Caki2 (cell line): ENCODE measurements at places on chromosomes 16 and 17. TPM values are rescaled to one million over a fixed set of nuclear protein-coding genes. Genes with fewer than 3 reads are reported as not detected.

- no peak for DNase-seq
Measured at GRCh38 chr17:11636771-11637170, 38.5 kb downstream of the DNAH9 start.

The SYT17 gene
- total RNA-seq: 9.9 and 15.1 TPM in 2 replicates

DNA sequence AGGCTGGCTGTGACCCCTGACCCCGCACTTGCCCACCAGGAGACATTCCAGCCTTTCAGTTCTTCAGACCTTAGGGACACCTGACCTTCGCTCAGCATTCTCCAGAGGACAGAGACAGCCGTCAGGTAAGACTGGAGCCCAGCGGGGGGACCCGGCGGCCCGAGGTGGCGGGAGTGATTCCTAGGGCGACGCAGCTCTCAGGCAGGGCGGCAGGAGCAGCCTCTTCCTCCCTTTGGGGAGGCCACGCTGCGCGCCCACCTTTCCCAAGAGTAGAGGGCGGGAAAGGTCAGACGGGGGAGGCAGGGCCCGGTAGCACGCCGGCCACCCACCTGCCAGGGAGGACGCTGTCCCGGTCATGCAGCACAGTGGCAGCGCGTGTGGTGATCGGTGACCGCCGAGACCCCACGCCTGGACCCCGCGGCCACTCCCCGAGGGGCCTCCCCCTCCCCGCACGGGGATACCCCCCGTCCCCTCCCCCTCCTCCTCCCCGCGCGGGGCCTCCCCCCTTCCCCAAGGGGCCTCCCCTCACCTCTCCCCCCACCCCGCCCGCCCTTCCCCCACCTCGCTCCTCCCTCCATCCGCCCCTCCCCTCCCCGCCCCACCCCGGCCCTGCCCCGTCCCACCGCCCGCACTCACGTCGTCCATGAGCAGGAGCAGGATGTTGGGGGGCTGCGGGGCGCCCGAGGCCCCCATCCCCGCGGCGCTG lies 472 bp downstream of the GALNS start:
- no peak for DNase-seq

DNA sequence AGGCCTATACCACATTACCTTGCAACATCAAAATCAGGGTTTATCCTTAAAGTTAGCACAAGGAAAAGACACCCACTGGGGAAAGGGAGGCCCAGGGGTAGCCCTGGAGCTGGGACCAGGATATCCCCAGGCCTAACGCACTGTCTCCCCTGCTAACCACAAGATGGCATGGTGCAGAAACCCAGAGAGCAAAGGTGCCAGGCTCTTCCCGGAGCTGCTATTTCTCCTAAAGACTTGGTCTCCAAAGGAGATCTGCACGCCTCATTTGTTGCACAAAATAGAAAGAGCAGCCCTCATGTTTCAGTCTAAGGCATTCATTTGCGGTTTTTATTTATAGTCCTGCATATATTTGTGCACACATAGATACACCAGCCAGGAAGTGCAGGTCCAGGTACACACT lies 408.6 kb downstream of the SOX9 start:
- peak; percentile 22 for DNase-seq

GRCh38 chr17:29212681-29213121 lies 32.5 kb upstream of the MYO18A start:
- DNase-seq: no peak

DNA sequence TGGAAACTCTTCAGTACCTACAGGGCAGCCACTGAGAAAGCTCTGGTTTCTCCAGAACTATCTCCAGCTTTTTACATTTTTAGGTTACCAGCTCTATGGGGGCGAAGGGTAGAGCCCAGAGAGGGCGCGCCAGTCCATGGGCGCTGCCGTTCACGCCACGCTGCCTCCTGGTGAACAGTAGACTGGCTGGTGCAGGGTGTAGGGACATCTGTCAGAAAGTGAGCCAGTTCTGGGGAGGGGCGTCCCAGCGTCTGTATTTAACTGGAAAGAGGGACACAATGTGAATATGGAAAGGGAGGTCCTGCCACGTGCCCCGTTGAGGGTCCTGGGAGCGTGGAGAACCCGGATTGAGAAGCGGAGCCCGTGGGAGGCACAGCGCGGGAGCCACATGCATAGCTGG lies 16.4 kb upstream of the CLEC18A start:
- DNase-seq: no peak

The PKD1 gene
- total RNA-seq: 37.4 and 84.9 TPM in 2 replicates

- DNase-seq: no peak
Measured at GRCh38 chr16:83589576-83589975, 218.2 kb upstream of the HSBP1 start.

DNA sequence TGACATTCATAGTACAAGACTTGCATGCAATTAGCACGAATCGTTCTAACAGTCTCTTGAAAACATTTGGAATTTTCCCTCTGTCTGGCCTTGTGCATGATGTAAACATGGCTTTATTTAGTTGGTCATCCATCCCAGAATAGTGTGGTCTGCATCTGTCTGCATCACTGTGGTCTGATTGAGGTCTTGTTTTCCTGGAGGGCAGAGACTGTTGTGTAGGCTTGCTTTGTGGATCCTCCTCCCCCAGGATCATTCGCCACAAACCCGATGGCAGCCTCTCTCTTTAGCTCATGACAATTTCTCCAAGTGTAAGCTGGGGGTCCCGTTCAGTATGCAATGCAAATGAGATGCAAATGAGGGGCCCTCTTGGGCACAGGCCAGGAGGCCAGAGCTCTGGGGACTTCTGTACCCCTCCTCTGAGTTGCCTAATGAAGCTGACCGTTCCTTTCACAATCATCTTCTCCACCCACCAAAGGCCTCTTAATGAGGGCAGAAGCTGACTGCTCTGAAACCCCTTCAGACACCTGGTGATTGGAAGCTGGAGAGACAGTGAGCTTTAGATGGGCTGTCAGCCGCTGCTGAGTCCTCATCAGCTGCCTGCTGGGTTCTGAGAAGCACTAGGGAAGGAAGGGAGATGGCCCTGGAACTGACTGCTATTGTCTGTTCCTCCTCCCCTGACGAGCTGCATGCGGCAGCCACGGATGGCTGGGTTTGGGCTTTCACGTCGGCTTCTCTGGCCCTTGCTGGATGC lies 201.2 kb upstream of the CACNG3 start:
- no peak for DNase-seq

The TEKT1 gene
- total RNA-seq: not detected in 2 replicates

GRCh38 chr17:21539146-21539545 lies 153.2 kb upstream of the KCNJ18 start:
- DNase-seq: no peak

DNA sequence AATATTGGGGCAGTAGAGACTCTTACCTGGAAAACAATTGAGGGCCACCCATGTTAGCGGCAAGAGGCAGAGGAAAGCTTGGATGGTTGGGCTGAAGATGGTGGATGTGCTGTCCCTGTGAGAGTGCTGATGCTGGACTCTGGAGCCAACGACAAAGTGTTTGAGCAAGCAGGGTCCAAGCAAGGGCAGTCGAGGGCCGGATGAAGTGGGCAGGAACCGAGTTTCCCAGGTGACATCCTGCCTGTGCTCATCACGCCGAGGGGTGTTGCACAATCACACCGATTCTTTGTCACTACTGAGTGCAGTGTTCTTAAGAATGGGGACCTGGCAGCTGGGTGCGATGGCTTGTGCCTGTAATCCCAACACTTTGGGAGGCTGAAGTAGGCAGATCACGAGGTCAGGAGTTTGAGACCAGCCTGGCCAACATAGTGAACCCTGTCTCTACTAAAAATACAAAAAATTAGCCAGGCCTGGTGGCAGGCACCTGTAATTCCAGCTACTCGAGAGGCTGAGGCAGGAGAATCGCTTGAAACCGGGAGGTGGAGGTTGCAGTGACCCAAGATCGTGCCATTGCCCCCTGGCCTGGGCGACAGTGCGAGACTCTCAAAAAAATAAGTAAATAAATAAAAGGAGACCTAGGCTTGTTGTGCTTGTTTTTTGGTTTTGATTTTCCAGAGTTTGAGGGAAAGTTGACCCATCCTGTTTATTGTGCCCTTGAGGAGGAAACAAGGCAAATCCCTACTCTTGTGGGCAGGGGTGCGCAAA lies 6.1 kb downstream of the PYCARD start:
- no peak for DNase-seq

DNA sequence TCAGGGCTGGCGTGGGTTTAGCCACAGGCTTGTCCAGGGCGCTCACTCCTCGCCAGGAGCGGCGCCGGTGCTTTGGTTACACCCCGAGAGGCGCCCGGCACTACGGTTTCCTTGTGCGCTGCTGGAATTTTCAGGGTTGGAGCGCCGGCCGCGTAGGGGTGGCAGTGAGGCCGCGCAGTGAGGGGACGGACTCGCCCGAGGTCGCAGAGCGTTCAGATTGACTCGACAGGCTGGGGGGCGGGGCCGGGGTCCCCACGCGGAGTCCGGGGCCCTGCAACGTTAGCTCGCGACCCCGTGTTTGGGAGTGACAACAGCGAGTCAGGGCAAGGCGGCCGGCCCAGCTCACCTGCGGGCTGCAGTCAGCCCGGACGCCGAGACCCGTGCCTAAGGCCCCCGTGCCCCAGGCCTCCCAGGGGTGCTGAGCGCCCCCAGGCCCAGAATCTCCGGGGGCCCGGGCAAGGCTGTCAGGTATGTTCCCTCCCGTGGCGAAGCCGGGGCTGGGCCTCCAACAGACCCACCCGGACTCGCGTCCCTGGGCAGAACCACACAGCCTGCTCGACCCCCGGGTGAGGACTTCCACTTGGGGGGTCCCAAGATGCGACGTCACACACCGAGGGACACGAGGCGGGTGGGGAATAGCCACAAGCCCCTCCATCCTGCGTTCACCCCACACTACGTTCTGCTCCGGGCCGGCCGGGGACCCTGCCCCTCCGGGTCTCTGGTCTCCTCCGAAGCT lies 1.3 kb upstream of the ACTG1 start:
- DNase-seq: no peak

The ITGAX gene
- 9.7 and 18.6 TPM in 2 replicates for total RNA-seq

GRCh38 chr17:1916316-1916715 lies 86.5 kb downstream of the RPA1 start:
- no peak for DNase-seq

The NPIPA8 gene
- 0.20 and 0.23 TPM in 2 replicates for total RNA-seq

The DCTN5 gene
- total RNA-seq: 48.7 and 108 TPM in 2 replicates

DNA sequence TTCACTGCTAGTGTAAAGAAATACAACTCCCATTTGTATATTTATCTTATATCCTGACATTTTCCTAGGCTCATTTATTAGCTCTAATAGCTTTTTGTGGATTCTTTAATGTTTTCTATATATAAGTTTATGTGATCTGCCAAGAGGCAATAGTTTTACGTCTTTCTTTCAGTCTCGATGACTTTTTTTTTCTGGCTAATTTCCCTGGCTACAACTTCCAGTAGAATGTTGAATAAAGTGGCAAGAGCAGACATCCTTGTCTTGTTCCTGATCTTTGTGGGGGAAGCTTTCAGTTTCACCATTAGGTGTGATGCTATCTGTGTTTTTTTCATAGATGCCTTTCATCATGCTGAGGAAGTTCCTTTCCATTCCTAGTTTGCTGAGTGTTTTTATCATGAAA lies 43.9 kb upstream of the ABCA3 start:
- no peak for DNase-seq

- DNase-seq: peak; percentile 16
Measured at GRCh38 chr17:16214190-16215001, 938 bp downstream of the NCOR1 start.

DNA sequence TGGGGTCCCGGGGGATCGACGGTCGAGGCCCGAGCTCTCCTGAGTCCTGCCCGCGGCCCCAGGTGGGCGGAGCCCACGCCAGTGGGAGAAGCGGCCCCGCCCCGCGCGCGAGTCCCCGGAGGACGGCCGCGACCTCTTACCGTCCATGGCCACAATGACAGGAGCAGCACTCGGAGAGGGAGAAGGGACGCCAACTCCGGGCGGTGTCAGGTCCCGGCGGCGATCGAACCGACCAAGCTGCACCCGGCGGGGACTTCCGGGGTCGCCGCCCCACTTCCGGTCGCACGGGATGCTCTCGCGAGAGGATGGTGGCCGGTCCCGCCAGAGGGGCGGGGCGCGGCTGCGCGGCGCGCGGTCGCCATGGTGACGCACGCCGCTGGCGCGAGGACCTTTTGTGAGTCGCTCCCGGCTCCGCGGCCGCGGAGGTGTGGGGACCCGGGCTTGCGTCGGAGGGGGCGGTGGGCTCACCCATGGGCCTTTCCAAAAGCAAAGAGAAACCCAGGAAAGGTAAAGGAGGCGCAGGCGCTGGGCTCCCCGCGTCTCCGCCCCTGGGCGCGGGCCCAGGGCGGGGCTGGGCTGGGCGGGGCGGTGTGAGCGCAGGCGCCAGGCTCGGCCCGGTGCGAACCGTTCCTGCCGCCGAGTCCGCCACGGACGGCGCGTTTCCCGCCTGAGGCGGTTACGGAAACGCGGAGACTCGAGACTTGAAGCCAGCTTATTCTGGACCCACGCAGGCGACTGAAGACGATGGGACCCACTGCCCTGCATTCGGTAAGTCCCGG lies at the start of the genes CHMP1A and SPATA33:
Gene CHMP1A, minus strand, starts transcription at position 267 of the 779 bp plus-strand sequence. Its CDS starts 120 bp downstream, at position 147.
Gene SPATA33, plus strand, starts transcription at position 395 of the 779 bp plus-strand sequence. Its CDS starts 76 bp downstream, at position 471.
- DNase-seq: peak; percentile 90

DNA sequence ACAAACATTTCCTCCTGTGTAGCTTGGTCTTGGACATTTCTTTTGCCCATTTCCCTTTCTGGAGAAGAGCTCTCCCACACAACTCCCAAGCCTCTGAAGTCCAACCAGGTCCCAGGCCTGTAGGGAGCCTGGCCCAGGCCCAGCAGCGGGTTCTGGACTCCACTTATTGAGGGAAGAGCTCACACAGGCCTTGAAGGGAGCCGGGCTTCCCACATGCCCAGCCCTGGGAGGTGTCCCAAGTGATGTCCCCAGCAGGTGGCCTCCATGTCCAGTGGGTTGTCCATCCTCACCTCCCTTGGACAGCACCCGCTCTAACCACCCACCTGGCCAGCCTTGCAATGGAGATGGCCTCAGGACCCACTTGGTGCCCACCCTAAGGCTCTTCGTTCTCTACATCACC lies 5.9 kb upstream of the EPX start:
- no peak for DNase-seq

GRCh38 chr17:77453613-77454241 lies 313.0 kb downstream of the SEC14L1 start:
- DNase-seq: no peak

DNA sequence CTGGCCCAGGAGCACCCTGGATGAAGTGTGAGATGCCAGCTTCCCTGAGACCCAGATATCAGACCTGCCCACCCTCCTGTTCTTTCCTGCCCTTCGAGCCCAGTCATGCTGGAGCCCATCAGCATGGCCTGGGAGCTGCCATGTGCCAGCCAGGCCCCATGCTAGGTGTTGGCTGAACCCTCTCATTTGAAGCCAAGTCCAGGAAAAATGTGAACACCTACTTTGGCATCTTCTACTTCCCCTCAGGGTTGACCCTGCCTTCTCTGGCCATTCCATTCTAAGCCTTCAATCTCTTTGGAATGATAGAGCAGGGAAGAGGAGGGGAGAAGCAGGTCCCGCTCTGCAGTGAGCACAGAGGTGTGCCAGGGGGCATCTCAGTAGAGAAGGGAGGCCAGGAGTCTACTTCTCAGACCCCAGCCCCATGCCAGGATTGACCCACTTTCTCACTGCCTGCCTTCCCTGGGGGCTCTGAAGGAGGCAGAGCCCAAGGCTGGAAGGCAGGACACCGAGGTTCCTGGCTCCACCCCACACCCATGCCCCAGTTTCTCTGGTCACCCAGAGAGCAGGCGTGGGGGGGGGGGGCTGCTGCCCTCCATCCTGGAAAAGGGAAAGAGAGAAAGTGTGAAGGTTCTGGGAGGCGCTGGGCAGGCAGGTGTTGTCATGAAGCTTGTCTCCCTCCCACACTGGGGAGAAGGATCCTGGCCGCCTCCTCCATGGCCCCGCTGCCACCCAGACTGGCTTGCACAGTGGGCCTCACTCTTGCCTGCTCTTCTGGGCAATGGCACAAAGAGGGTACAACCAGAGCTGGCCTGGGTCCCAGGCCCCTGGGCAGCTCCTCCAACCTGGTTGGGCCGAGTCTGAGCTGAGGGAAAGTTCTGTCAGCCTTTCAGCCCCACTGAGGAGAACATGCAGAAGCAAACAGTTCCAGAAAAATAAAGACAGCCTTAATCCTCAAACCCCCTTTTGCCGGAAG lies 9.3 kb downstream of the HDAC5 start:
- DNase-seq: no peak

The YPEL3 gene
- 6.3 and 10.5 TPM in 2 replicates for total RNA-seq
